ENCODE measurements at places on chromosomes 11 and 22.

GRCh38 chr11:115338476-115338875 is 165.7 kb downstream of the CADM1 start:
- DNase-seq = no peak

DNA sequence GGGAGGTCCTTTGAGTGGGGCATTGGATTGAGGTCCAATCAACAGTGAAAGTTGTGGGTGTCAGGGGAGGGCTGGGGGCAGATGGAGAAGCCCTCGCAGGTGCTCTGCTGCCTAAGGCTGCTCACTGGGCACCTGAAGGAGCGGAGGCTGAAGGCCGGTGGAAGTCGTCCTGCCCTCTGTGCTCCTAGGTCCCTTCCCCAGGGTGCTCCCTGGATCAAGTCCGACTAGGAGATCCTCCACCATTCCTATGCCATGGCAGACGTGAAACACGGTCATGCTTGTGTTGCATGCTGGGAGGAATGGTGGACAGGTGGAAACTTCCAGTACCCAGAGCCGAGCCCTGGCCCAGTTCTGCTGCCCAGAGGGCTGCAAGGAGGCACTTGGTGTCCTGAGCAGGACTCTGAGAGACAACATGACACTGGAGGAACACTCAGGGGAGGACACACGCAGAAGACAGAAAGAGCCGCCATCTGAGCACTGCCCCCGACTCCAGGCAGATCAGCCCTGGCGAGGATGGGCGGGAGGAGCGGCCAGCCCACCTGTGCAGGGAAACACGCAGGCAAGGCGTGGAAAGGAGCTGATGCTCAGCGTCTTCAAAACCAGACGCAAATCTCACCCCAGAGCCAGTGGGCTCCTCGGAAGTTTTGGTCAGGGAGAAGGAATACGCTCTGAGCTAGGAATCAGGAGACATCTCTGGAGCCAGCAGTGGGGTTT is 786.8 kb downstream of the BRD1 start:
- no peak for DNase-seq

- DNase-seq = no peak
Observed at GRCh38 chr11:127110542-127110941, 110.0 kb upstream of the KIRREL3 start.

DNA sequence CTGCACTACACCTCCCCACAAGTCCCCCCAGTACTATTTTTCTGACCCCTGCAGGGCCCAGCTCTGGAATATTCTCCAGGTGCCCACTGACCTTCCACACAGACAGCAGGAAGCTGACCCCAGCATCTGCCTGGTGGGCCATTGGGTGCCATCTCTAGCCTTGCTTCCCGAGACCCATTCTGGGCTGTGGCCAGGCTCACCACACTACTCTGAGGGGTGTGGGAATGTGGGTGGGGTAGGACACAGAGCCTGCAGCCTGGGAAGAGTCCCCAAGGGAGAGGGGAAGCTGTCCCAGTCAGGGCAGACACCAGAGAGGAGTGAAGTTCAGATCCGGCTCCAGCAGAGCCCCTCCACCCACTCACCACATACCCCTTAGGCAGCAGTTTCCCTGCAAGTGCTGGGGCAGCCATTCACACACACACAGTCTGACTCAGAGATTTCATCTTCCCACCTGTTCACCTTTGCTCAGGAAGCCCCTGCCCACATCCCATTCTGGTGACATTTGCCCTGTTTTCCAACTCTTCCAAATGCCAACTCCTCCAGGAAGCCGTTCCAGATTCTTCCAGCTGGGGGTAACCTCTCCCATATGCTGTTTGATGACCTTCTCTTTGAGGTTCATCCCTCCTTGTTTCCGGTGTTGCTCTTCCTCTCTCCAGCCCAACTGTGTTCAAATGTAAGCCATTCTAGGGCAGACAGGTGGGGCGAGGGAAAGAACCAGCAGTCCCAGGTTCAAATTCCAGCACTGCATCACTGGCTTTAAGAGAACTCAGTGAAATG is 1.9 kb downstream of the SLCO2B1 start:
- no peak for DNase-seq

- DNase-seq = no peak
Observed at GRCh38 chr11:4610258-4610935, 2.4 kb upstream of the TRIM68 start.

GRCh38 chr11:21948876-21949275 is 244.0 kb upstream of the ANO5 start:
- no peak for DNase-seq

- no peak for DNase-seq
Observed at GRCh38 chr11:198236-198806, 5.4 kb downstream of the SCGB1C1 start.

DNA sequence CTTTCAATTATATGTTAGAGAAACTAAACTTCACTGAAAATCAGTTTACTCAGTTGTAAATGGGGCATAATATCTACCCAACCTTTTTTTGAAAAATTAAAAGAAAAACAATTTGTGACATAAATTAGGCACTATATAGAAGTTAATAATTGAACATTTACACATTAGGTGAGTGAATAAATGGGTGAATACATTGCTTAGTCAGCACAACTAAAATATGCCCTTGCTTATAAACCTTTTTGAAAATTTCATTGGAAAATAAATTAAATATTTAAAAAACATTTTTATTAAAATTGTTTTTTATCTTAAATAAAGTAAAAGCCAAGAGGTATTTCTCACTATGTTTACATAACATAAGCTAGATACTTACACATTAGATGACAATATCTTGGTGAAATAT is 994.5 kb upstream of the TENM4 start:
- no peak for DNase-seq

- no peak for DNase-seq
Observed at GRCh38 chr11:6395470-6396060, 5.3 kb downstream of the SMPD1 start.
